ENCODE measurements at places on chromosomes 2 and 18.

GRCh38 chr2:31256611-31257382 lies 22.8 kb downstream of the EHD3 start:
- DNase-seq: no peak

GRCh38 chr2:12856934-12857601 lies 140.3 kb downstream of the TRIB2 start:
- DNase-seq: no peak

DNA sequence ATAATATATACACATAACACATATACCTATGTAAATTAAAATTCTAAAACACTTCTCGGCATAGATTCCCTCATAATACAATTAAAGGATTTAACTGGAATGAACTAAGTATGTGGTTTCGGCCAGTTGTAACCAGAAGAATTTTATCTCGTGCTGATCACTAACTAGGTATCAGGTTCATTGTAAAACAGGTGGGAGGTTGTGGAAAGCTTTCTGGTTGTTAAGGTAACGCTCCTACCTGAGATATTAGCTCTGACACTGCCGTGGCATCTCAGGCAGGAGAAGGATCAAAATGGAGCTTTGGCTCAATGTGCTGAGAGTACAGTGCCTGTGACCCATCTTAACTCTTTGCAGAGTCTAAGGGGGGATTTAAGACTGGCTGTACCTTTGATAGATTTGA lies 42.5 kb downstream of the SLC9A2 start:
- DNase-seq: no peak

- DNase-seq: no peak
These were observed 26.5 kb downstream of the ST6GAL2 start for GRCh38 chr2:106859498-106859897.

DNA sequence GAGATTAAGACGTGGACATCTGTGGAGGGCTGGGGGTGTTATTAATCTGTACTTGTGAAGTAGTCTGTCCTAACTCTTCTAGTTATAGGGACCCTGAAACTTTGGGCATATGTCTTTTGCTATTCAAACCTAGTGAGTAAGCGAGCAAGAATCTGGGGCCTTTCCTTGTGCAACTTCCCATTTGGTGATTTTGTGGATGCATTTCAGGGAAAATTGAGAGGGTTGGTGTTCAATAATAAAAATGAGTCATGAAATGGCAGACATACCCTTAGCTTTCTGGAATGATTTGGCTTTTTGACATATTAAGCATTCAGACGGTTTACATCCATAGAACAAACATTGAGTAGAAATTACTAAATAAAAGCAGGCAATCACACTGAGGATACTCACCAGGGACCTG lies 17.0 kb downstream of the COL4A4 start:
- DNase-seq: no peak

GRCh38 chr2:128817171-128817570 lies 498.5 kb upstream of the HS6ST1 start:
- DNase-seq: no peak

DNA sequence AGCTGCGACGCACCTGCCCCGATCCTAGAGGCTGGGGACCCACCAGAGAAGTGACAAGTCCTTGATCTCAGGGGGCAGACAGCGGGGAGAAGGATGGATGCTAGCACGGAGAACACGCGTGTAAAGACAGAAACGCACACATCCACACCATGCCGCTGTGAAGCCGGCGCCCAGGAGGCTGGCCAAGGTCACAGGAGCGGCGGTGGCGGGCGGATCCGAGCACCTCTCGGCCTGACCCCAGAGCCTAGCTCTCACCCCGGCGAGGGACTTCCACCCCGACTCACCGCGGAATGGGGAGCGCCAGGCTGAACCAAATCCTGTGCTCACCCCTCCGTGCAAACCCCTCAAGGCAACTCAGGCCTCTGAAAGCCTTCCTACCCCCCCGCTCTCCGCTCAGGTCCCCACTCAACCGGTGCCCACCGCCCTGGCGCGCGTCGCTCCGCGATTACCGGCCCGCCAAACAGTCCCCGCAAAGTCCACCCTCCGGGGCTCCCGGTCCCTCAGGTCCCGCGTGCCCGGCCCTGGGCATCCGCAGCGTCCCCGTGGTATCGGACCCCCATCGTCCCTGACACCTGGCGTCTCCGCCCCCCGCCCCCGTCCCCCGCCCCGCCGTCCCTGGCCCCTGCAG lies 460 bp upstream of the LRRFIP1 start:
- DNase-seq: no peak

- DNase-seq: no peak
These were observed 3.9 kb downstream of the INPP5D start for GRCh38 chr2:233063976-233064411.

- no peak for DNase-seq
These were observed 588 bp downstream of the OTX1 start for GRCh38 chr2:63051042-63051794.

- no peak for DNase-seq
These were observed 88.9 kb downstream of the MCFD2 start for GRCh38 chr2:46826569-46827245.

- no peak for DNase-seq
These were observed 14.2 kb downstream of the D2HGDH start for GRCh38 chr2:241748468-241749256.

DNA sequence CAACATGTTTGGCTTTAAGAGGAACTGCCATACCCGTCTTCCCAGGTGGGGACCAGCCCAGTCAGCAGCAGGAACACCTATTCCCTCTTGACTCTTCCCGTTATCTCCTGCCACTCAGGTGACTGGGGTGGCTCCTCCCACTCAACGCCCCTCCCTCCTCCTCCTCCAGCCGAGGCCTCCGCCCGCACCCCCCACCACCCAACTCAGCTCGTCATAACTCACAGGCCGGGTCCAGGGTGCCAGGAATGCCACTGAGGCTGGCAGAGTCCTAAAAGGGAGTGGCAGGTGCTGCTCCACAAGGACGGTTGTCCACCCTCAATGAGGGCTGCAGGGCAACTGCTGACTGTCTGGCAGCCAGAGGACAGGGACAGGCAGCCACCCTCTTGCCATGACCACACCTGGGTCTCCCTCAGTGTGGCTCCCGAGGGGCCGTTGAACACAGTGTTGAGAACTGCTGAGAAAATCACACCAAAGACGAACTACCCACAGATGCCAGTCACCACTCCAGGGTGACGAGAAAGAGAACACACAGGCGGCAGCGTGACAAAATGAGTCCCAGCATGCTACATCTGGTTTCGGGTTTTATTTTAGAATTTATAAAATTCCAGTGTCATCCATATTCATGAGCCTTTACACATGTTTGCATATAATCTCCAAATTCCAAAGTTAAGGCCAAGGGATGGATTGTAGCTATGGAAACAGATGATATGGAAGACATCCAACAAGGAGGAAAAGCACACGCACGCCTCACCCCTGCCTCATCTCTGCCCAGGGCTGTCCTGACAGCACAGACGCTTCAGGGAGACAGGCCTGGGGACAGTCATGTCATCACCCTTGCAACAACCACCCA lies 38.5 kb downstream of the ANO7 start:
- DNase-seq: no peak

DNA sequence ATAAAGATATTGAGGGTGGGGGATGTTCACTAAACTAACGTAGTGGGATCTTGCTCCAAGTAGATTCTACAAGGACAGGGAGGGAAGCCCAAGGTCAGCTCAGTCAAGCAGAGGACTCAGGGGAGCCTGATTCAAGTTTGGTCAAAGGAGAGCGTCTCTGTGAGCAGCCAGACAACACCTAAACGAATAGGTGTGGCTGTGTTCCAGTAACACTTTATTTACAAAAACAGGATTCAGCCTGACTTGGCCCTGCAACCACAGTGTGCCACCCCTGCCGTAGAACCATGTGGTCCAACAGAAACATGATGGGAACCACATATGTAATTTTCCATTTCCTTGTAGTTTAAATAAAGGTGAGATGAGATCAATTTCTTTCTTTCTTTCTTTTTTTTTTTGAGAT lies 18.1 kb upstream of the FZD5 start:
- no peak for DNase-seq

DNA sequence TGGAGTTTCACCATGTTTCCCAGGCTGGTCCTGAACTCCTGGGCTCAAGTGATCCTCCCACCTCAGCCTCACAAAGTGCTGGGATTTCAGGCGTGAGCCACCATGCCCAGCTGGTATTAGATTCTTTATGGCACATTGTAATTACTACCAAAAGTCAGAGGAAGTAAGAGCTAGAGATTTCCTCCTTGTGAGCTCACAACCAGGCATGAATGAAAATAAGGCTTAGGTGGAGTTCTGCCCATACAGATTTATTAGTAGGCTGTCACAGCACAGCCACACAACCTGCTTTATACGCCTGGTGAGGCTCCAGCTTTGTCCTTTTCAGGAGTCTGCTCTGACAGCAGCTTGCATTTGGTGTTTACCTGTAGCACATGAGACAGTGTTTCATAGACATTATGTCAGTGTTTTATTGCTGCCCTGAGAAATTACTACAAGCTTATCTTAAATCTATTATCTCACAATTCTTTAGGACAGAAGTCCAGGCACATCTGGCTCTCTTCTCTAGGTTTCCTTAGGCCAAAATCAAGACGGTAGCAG lies 156.6 kb downstream of the TANC1 start:
- DNase-seq: no peak

- no peak for DNase-seq
These were observed 31.1 kb downstream of the YPEL5 start for GRCh38 chr2:30177956-30178355.

DNA sequence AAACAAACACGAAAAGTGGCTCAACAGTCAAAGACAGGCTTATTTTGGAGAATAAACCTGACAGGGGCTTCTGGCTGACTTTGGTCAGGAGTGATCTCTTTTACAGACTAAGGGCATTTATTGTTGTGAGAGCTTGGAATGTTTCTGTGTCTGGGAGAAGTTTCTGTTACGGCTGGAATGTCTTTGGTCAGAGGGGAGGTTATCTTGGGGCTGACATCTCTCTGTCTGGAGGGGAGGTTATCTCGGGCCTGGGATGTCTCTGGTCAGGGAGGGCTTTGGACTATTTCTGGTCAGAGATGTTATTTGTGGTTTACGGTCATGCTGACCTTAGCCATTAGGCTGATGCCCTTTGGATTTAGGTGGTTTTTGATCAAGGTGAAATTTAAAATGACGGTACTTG lies 345.5 kb upstream of the FSIP2 start:
- no peak for DNase-seq

DNA sequence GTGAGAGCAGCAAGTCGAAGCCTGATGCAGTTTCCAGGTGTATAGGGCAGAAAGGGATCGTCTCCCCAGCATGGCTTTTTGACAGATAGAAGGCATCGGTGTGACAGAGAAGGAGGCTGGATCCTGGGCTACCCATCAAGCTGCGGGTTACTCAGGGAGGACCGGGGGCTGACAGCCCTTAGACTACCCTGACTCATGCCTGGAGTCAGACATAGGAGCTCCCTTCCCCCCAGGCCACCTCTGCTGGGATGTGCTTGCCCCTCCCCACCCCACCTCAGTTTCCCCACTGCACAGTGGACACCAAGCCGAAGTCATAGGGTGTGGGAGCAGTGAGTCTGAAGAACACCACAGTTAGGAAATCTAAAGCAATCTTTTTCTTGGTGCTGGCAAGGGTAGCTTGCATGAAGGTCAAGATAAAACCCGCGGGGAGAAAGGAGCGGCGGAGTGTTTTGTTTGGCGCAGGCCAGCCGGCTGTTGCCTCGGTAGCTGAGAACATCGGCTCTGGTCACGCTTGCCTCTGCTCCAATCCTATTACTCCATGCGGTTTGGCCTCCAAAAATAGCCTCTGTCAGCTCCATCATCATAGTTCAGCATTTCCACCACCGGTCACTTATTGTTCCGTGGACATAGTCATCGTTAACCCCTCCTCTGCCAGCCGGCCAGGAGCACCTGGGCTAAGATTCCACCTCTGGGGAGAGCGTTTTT lies 169.2 kb upstream of the GLI2 start:
- DNase-seq: no peak

- DNase-seq: no peak
These were observed 896 bp downstream of the CACNB4 start for GRCh38 chr2:152097801-152098495.

DNA sequence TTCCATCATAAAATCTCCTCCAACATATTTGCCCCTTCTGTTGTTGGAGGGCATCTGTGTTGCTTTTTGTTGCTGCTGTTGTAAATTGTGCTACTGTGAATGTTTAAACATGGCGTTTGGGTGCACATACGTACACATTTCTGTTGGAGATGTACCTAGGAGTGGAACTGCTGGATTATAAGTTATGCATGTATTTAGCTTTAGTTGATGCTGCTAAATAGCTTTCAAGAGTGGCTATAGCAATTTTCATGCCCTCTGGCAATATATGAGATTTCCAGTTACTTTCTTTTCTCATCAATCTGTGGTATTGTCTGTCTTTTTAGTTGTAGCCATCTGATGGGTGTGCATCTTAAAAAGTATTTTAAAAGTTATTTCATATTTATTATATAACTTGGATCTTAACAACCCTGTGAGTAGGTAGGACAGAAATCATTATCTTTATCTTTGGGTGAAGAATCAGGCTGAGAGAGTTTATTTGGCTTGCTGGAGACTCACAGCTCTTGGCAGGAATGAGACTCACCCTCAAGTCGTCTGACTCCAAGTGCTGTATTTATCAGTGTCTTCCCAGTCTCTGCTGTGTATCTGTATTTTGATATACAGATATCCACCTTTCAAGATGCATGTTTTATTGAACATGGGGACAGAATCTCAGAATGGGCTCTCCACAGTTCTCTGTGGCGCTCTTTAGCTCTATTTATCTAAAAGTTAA lies 16.9 kb downstream of the ZNF236 start:
- DNase-seq: no peak

- no peak for DNase-seq
These were observed 41.3 kb downstream of the PDCL3 start for GRCh38 chr2:100603948-100604633.

DNA sequence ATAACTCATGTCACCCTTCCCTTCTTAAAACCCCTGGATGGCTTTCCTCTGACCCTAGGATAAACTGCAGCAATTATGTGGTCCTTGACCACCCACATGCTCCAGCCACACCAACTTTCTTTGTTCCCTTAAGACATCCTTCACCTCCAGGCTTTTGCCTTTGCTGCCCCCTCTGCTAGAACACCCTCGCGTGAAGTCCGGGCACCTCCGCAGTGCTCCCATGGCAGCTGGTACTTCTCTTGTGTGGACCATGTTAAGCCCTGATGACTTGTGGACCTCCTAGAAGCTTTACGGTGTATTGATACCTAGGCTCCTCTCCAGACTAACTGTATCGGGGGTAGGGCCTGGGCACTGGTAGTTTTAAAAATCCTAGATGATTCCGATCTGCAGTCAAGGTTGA lies 824 bp upstream of the ABHD1 start:
- no peak for DNase-seq

DNA sequence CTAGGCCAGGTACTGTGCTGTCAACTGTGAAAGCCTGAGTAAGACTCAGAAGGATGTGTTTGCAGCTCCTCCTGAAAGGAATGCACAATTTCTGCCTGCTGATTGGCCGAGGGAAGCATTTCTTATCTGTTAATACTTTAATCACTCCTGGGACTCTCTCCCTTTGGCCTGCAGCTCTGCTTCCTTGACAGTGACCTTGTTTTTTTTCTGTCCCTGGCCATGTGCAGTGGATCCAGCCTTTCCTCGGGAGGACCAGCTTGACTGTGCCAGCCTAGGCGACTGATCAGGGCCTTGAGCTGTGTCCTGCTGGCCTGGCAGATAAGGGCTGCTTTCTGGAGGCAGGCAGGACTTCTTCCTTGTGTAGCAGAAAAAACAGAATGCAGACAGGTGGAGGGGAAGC lies 10.0 kb downstream of the RNF144A start:
- no peak for DNase-seq
